ENCODE measurements at places on chromosomes 4 and X.
A peak's percentile ranks its signal among the peaks of the same experiment; 100 is the strongest.

DNA sequence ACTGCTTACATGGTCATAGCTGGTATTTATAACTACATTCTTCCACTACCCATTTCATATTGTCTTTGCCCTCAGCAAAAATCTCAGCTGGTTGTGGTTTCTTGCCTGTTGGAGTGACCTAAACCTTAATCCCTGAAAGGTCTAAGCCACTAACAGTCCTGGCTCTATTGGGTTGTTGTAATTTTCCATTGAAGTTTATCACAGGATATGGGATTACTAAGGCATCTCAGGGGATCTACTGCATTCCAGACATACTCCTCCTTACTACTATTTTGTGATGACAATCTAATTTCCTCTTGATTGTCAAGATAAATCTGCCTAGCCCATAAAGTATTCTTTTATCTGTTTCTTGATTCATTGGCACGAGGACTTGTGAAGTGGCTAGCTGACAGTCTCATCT is 6.2 kb upstream of the OSTC start:
- DNase-seq: no peak

GRCh38 chr4:94544811-94545210 is 93.1 kb downstream of the PDLIM5 start:
- no peak for DNase-seq

DNA sequence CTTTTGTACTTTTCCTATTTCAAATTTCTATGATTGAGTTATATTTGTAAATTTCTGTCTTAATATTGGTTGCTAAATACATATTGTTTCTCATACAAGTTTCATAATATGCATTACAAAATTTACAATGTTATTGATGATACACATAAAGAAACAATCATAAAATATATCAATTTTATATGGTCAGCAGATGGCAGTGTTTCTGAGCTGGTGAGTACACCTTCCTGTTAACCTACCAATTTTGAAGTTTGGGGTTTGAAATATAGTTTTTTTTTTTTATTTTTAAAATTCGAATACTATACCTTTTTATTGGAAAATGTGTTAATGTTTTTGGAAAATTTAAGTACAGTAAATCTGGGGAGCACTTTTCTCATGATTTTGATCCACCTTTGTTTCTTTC is 1953.1 kb upstream of the ADGRL3 start:
- peak; percentile 34 for DNase-seq

- no peak for DNase-seq
Observed at GRCh38 chr4:183012879-183013729, 86.0 kb upstream of the WWC2 start.

DNA sequence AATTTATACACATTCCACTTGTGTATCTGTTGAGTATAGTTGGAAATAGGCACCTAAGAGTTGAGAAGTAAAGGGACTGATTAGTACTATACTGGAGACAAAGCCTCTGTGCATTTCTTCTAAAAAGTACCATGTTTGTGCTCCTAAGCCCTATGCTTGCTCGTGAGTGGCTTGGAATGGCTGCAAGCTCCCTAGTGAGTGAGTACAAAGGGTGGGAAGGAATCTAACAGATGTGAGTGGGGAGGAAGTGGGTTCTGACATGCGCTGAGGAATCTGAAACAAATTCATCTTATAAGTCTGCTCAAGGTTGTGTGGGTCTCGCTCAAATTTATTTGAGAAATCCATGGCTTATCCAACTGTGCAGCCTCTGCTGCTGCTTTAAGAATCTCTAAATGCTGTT is 13.3 kb downstream of the SPCS3 start:
- DNase-seq: no peak

GRCh38 chr4:81449015-81449414 is 22.7 kb downstream of the RASGEF1B start:
- no peak for DNase-seq

- DNase-seq: no peak
Observed at GRCh38 chr4:96354036-96354712, 514.3 kb downstream of the PDHA2 start.

Measured in RKO (cell line).